ENCODE measurements at places on chromosomes 6 and 20. TPM values are rescaled to one million over a fixed set of nuclear protein-coding genes. Genes with fewer than 3 reads are reported as not detected.
A peak's percentile ranks its signal among the peaks of the same experiment; 100 is the strongest.

DNA sequence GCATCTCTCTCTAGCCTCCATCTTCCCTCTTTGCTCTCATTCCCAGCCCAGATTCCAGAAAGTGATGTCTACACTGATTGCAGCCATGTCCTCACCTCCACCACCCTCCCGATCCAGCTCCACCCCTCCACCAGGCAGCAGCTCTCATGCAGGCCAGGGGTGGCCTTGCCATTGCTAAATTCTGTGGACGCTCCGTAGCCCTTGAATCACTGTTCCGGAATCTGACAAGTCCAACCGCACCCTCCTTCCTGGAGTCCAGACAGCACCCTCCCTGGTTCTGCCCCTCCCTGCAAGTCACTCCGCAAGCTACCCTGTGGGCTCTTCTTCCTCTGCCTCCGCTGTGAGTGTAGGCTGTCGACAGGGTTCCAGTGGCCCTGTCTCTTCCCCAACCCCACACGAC is 26.2 kb downstream of the TNXB start:
- DNase-seq: no peak

The TOX2 gene
- 1.5 TPM for total RNA-seq

The GRM4 gene
- not detected for total RNA-seq

DNA sequence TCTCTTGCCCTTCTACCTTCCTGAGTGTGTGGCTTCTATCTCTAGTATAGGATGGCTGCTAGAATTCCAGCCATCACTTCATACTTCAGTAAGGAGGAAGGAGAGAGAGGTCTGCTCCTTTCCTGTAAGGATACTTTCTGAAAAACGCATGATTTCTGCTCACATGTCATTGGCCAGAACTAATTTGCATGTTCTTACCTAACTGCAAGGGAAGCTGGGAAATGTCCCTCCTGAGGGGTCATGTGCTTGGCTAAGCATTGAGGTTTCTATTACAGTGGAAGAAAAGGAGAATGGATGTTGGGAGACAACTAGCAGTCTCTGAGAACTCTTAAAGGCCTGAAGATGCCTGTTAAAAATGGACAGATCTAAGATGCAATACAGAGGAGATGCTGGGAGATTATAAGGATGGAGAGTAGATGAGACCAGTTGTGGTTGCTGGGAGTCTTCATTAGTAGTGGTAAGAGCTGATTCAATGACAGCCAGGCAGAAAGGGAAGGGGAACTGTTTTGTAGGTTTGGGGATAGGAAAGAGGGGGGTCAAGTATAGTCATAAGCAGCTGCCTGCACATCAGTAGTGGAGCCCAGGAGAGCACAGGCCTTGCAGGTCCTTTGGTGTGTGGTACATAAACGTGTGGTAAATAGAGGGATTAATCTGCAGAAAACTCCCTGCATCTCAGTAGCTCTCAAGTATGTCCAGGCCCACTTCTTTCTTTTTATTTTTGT is 20.2 kb downstream of the CDS2 start:
- no peak for DNase-seq

The EEF1A2 gene
- 0.75 TPM for total RNA-seq

The SPDEF gene
- 9.0 TPM for total RNA-seq

DNA sequence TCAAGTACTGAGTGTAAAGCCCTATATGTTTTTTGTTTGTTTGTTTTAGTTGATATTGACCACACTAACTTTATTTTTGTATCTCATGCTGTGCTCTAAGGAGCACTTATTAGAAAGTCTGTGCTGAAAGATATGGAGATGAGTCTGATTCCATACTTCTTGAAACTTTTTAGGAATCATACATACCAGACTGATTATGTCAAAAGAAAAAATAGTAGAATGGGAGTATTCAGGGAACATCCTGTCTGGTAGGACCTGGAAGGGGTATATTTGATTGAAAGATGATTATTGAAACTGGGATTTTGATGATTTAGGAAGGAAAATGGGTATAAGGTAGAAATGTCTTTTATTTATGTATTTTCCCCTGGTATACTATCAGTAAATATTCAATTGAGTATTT is 111.4 kb downstream of the QKI start:
- no peak for DNase-seq

The TUBB1 gene
- not detected for total RNA-seq

The SALL4 gene
- not detected for total RNA-seq

- DNase-seq: no peak
Measured at GRCh38 chr20:62540504-62540903, 64.7 kb upstream of the GATA5 start.

DNA sequence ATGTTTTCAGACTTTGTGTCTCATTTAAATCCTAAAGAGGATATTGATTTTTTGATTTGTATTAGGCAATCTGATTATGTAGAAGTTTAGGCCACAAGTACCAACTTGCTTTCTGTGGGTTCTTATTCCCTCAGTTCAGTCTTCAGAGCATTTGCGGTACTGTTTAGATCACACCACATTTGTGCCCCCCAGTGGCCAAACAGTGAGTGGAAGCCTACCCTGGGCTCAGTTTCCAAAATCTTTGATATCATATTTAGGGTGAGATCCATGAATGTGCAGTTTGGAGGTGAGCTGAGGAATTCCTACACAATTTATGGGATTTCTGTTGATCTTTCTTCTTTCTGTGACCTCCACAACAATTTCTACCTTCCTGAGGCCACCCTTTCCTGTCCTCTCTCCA is 92.3 kb upstream of the FUT9 start:
- DNase-seq: no peak

- no peak for DNase-seq
Measured at GRCh38 chr20:24954151-24954550, 5.1 kb downstream of the CST7 start.

DNA sequence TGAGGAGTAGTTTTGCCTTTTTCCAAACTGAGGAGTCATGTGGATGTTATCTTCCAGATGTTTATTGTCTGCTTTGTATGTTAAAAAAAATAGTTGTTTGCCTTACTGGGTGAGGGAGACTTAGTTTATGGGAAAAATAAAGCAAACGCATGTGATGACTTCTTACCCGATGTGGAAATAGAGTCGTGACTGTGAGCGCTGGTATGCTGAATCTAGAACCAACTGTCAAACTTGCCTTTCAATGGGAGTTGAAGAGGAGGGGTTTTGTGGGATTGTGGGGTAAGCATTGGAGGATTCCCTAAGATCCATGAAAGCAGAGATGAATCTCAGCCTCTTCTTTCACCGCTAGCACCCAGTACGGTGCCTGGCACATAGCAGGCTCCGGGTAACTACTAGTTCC is 5.3 kb downstream of the DCBLD1 start:
- no peak for DNase-seq

The KCNB1 gene
- total RNA-seq: 1.9 TPM

- no peak for DNase-seq
Measured at GRCh38 chr6:135282395-135282794, 101.3 kb downstream of the MYB start.

DNA sequence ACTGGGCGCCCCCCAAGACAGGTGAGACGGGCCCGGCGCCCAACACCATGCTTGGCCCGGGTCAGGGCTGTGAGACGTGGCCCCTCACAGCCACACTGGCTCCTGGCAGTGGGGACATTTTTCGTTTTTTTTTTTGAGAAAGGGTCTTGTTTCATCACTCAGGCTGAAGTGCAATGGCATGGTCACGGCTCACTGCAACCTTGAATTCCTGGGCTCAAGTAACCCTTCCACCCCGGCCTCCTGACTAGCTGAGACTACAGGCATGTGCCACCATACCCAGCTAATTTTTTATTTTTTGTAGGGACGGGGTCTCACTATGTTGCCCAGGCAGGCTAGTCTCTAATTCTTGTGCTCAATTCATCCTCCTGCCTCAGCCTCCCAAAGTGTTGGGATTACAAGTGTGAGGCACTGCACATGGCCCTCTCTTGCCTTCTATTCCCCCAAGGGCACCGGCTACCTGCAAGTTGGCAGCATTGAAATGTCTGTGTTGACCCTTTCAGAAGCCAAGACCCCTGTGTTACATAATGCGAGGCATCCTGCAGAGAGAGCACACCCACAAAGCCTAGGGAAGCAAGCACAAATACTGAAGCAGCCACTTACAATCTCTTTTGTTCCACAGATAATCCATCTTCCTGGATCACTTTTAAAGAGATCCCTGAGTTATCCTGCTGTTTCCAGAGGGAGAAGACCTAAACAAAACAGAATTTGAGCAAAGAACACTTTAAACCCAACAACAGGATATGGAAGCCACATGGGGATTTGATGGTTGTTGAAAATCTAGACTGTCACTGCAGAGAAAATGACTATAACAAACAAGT is 57.5 kb upstream of the SLC4A11 start:
- DNase-seq: no peak

The SAMD5 gene
- total RNA-seq: 7.8 TPM

The TCF21 gene
- 11.6 TPM for total RNA-seq

GRCh38 chr20:53517146-53517545 is 76.5 kb downstream of the ZNF217 start:
- DNase-seq: peak; percentile 35

- DNase-seq: no peak
Measured at GRCh38 chr20:14801591-14802325, 464.3 kb upstream of the FLRT3 start.

The LST1 gene
- 1.9 TPM for total RNA-seq

GRCh38 chr6:168715643-168716481 is 274.9 kb downstream of the SMOC2 start:
- no peak for DNase-seq

DNA sequence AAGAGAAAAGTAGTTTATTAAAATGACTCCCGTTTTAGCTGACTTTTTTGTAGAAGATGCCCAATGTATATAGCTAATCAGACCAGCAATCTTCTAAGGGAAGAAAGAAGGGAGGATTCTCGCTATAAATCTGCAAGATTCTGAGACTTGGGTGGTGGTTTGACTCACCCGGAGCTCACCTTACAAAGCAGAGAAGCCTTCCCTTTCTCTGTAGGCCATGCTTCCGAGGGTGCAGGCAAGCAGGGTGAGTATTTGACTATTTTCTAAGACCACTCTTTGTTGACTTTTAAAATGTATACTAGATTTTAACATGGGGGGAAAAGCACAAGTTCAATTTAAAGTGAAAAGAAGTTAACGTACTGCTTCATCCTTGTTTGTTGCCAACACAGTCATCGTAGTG is 2.7 kb downstream of the OLIG3 start:
- DNase-seq: no peak

The SNX9 gene
- total RNA-seq: 13.7 TPM

DNA sequence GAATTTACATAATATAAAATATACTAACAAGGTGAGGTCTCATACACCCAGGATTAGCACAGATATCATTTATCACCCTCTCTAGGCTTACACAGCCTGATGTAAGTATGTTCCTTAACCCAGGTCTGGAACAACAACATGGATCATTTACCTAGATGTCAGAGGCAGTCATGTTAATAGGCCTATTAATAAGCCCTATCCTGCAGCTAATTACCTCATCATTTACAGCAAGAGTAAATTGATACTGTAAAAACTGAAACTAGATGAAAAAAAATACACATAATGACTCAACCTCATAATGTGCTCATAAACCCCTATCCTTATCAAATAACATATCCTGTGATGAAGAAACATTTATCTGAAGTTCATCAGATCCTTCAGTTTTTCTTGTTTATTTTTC is 334.3 kb upstream of the MANEA start:
- DNase-seq: no peak

- DNase-seq: no peak
Measured at GRCh38 chr6:70657706-70658105, 10.0 kb upstream of the SMAP1 start.

DNA sequence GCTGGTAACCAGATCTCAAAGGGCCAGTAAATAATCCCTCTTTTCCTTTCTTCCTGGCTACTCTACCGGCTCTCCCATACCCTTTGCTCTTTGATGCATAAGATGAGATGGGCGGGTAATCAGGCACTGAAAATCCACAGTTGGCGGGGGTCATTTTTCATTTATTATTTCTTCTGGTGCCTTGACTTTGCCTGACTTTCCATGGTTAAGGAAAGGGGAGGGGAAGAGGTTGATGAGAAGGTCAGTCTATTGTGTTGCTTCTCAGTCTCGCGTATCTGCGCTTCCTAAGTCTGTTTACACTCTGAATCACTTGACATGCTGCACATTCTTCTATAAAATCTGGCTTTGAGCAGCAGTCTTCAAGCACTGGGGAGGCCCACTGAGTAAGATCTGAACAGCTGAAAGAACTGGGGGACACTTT is 121.1 kb upstream of the HDGFL1 start:
- DNase-seq: no peak

GRCh38 chr6:35181933-35182612 is 31.7 kb upstream of the SCUBE3 start:
- peak; percentile 58 for DNase-seq

- no peak for DNase-seq
Measured at GRCh38 chr6:6612308-6612707, 23.8 kb downstream of the LY86 start.

The ATP9A gene
- 74.0 TPM for total RNA-seq

GRCh38 chr6:86107985-86108384 is 465.3 kb upstream of the SYNCRIP start:
- no peak for DNase-seq

The HSPA1L gene
- total RNA-seq: 0.64 TPM

DNA sequence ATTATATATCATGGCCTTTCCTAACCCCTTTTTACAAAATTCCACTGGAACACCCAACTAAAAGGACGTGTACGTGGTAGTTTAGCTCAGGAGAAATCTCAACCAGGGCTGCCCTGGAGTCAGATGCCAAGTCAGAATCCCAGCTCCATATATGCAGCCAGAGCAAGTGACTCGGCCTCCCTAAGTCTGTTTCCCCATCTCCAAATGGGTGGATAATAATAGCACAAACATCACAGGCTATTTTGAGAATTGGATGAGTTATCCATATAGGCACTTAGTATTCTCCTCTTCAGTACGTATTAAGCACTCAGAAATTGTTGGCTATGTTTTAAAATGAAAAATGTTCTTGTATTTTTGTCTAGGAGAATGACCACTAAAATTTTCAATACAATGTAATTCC is 481.5 kb downstream of the CD109 start:
- no peak for DNase-seq

All from transverse colon (tissue), 4 donors.